Spleen (tissue), 13 donors: ENCODE measurements at places on chromosomes 5 and 9. TPM values are rescaled to one million over a fixed set of nuclear protein-coding genes. Genes with fewer than 3 reads are reported as not detected.

DNA sequence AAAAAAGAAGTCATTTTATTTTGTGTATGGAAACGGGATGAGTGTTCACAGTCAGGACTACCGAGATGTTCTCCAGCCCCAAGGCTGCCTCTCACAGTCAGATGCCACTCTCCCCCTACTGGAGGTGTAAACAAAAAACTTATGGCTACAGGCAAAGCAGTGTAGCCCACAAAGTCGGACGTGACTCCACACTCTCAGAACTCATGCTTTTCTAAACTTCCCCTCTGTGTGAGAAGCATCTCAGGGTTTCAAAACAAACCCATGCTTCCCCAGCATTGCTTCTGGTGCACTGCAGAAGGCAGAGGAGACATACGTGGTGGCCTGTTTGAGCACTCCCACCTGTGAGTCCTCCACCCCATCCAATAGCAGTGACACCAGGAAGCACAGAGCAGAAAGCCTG, 580.3 kb downstream of the BNC2 start:
- no peaks in the 10 kb centered on the region for H3K4me1 ChIP-seq
- no peak for DNase-seq
- no peak overlapping the region for H3K4me3 ChIP-seq

- no peak for DNase-seq
- peaks cover 98% of the 10 kb centered on the region for H3K4me1 ChIP-seq
- no peaks in the 10 kb centered on the region for H3K36me3 ChIP-seq
- no peak overlapping the region for H3K4me3 ChIP-seq
- peak overlapping the region; percentile 95 for H3K27ac ChIP-seq
Observed at GRCh38 chr9:134377976-134378375, 51.7 kb downstream of the RXRA start.

DNA sequence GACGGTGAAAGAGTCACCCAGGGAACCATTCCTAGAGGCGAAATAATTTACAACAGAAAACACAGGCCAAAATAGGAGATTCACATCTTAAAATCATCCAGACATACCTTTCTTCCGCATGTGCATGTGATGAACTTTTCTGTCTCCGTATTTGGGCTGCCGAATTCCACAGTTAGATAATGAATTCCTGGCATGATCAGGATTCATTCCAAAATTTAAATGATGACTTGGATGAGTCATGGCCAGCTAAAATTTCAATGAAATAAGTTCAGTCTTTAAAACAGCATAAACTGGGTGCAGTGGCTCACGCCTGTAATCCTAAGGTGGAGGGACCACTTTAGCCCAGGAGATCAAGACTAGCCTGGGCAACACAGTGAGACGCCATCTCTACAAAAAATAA, 82.7 kb downstream of the DROSHA start:
- H3K27ac ChIP-seq, result no peak overlapping the region
- no peaks in the 10 kb centered on the region for H3K27me3 ChIP-seq
- H3K36me3 ChIP-seq, result peaks cover 49% of the 10 kb centered on the region
- H3K4me3 ChIP-seq, result no peak overlapping the region

DNA sequence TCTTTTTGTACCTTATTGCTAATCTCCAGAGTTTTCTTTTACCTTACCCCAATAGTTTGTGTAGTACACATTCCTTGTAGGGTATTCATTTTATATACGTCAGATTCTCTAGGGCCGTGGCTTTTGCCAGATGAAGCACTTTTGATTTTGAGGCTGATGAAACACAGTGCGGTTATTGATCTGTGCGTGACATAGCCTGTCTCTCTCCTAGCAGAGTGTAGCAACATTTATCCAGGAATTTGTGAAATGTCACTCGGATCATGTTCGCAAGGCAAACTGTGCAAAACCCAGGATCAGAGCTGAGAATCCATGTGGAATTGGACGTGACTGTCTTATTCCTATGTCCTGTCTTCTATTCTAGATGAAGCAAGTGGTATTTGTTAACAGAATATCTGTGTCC, 142.0 kb upstream of the SH3GL2 start:
- DNase-seq, result no peak
- no peak overlapping the region for H3K4me3 ChIP-seq
- H3K27ac ChIP-seq, result no peak overlapping the region
- H3K4me1 ChIP-seq, result no peaks in the 10 kb centered on the region

- no peak for DNase-seq
- H3K4me1 ChIP-seq, result no peaks in the 10 kb centered on the region
- H3K4me3 ChIP-seq, result no peak overlapping the region
- no peak overlapping the region for H3K27ac ChIP-seq
- no peaks in the 10 kb centered on the region for H3K27me3 ChIP-seq
Observed at GRCh38 chr5:171188016-171188415, 121.0 kb upstream of the TLX3 start.

DNA sequence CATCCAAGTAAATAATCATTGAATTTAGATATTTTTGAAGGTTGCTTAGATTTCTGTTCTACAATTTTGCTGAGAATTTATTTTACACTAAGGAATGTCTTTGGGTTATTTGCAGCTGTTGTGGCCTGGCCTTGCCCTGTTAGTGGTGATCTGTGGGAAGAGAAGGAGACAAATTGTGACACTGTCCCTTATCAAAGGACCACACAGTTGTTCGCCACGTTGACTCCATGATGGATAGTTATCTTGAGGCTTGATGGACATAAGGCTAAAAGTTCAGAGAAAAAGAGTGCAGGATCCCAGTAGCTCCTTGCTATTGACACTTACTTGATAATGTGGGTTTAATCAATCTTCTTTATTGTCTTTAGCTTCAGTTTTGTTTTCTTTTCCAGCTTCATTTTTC, 186.6 kb upstream of the MEF2C start:
- no peaks in the 10 kb centered on the region for H3K36me3 ChIP-seq
- no peak overlapping the region for H3K4me3 ChIP-seq
- H3K27me3 ChIP-seq, result no peaks in the 10 kb centered on the region
- no peaks in the 10 kb centered on the region for H3K4me1 ChIP-seq
- H3K27ac ChIP-seq, result no peak overlapping the region

- H3K27me3 ChIP-seq, result no peaks in the 10 kb centered on the region
- no peak overlapping the region for H3K27ac ChIP-seq
- H3K36me3 ChIP-seq, result no peaks in the 10 kb centered on the region
- no peak overlapping the region for H3K4me3 ChIP-seq
- H3K4me1 ChIP-seq, result peaks cover 7% of the 10 kb centered on the region
Observed at GRCh38 chr5:9063615-9064245, 482.1 kb downstream of the SEMA5A start.

- no peak overlapping the region for H3K4me3 ChIP-seq
- H3K36me3 ChIP-seq, result no peaks in the 10 kb centered on the region
- no peak for DNase-seq
- H3K4me1 ChIP-seq, result no peaks in the 10 kb centered on the region
- no peaks in the 10 kb centered on the region for H3K27me3 ChIP-seq
Observed at GRCh38 chr5:167770461-167770860, 521.0 kb upstream of the WWC1 start.

Gene ENHO
- total RNA-seq, result not detected

Gene SPEF2
- total RNA-seq, result 4.7 TPM

Gene PDE6A
- not detected for total RNA-seq

Gene CXCL14
- 50.3 TPM for total RNA-seq

Gene RNF180
- total RNA-seq, result 14.9 TPM

Gene CCDC180
- total RNA-seq, result 10.9 TPM
